Epithelial cell of prostate (primary cell): ENCODE measurements at places on chromosomes 1 and 21.

DNA sequence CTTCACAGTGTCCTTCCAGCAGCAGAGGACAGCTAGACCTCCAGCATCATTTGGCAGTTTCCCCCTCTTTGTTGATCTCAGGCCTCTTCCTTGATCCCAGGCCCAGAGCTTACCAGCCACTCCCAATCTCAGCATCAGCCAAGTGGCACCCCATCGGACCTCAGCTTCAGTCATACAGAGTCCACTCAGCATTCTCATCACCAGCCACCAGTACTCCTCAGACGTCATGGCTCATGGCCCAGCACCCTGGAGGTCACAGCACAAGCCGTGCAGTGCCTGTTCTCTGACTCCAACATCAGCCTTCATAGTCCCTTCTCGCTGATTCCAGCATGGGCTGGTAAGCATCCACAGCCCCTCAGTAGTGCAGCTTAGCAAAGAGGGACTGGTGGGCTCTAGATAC is 487.6 kb upstream of the DAB1 start:
- no peak for DNase-seq

GRCh38 chr1:35554266-35555211 is 2.7 kb downstream of the KIAA0319L start:
- no peak for DNase-seq

GRCh38 chr1:79887059-79887458 is 880.5 kb upstream of the ADGRL4 start:
- no peak for DNase-seq

DNA sequence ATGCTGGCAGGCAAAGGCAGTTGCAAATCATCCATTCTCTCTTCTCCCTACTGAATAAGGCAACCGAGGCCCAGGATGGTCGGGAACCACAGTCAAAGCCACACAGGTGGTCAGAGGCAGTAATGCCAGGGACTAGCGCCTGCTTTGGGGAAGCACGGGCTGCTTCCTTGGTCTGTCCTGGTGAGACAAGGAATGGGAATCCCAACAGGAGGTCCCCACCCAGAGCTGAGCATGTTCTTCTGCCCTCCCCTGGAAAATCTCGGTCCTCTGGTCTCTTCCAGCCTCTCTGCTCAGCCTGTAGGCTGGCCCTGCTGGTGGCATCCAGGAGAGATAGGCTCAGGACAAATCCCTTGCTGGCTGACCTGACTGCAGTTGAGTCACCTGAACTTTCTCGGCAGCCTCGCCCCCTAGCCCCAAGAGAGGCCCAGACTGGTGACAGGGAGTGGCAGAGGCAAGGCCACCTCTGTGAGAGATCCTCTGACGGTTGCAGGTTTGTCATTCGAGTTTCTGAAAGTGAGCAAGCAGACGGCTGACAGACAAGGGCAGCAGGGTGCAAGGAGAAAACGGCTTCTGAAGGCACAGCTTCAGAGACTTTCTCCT is 5.8 kb downstream of the OLIG1 start:
- no peak for DNase-seq

DNA sequence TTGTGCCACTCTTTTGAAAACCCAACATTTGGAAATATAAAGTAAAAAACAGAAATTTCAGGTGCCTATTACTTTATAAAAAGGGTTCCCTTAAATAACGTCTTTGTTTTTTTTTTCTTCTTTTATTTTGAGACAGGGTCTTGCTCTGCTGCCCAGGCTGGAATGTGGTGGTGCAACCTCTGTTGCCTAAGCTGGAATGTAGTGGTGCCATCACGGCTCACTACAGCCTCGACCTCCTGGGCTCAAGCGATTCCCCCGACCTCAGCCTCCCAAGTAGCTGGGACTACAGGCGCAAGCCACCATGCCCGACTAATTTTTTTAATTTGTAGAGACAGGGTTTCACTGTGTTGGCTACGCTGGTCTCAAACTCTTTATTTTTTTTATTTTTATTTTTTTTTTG is 110.2 kb upstream of the HNRNPU start:
- DNase-seq, result no peak

DNA sequence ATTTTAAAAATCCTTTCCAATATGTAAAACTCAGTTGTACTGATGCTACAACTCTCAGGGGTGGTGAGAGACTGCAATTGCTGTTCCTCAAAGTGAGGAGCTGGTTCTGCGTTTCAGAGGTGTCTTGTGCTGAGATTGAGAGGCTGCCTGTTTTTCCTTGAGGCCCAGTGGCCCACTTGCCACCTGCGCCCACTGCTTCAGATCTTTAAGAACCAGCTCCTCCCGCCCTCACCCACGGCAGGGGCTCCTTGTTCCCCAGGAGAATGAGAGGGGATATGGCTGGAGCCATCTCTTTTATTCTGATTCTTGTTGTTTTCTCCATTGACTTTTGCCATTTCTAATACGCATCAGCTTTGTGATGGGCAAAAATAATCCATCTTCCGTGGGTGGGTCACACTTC is 45.5 kb downstream of the EVA1C start:
- DNase-seq, result no peak

DNA sequence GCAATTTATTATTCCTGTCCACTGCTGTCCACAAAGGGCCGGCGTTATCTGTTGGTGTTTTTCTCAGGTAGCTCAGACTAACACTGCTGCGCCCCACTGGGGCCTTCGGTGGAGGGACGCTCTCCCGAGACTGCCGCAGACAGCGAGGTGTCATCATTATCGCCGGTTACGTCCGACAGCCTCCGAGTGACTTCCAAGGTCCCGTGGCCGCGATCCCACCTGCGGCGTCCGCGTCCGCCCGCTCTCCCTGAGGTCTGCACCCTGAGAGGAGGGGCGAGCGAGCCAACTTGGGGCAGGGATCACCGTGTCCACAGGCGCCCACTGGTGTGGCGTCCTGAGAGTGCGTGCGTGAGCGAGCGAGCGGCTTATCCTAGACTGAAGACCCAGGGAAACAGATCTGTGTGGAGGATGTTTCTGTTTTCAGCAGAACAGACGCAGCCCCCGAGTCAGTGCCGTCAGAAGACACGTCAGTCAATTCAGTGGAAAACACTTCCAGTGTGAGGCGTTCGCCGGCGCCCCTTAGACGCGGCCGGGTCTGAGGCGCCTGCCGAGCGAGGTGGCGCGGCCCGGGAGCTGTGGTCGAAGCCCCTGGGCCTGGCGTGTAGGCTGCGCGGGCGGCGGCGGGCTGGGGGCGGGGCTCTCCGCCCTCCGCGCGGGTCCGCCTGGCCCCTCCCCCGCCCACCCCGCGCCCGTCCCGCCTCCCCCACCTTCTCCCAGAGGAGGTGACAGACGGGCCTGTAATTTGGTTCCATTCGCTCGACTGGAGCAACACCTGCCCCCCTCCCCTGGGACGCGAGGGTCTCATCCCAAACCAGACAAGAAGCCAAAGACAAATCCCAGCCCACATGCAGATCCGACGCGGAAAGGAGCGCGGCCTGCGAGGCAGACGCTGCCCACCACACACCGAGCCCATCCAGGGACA is 12.6 kb downstream of the NHLH2 start:
- no peak for DNase-seq

DNA sequence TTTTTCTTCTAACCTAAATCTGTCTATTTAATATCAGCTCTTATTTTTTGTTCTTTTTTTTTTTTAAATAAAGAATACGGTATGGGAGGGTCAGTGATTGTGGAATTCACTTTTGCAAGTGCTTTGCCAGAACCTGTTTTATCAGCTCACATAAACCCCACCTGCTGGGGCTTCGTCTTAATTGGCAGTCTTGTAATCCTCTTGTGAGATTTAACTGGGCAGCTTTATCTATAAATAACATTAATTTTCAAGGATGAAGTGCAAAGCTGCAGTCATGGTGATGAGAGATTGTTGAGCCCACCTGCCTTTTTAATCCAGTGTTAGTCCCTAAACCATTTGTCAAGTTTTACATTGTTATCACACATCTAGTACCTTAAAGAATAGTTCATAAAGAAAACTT is 18.2 kb upstream of the PDC start:
- no peak for DNase-seq

- DNase-seq, result no peak
Observed at GRCh38 chr1:88239205-88239604, 444.9 kb upstream of the PKN2 start.

DNA sequence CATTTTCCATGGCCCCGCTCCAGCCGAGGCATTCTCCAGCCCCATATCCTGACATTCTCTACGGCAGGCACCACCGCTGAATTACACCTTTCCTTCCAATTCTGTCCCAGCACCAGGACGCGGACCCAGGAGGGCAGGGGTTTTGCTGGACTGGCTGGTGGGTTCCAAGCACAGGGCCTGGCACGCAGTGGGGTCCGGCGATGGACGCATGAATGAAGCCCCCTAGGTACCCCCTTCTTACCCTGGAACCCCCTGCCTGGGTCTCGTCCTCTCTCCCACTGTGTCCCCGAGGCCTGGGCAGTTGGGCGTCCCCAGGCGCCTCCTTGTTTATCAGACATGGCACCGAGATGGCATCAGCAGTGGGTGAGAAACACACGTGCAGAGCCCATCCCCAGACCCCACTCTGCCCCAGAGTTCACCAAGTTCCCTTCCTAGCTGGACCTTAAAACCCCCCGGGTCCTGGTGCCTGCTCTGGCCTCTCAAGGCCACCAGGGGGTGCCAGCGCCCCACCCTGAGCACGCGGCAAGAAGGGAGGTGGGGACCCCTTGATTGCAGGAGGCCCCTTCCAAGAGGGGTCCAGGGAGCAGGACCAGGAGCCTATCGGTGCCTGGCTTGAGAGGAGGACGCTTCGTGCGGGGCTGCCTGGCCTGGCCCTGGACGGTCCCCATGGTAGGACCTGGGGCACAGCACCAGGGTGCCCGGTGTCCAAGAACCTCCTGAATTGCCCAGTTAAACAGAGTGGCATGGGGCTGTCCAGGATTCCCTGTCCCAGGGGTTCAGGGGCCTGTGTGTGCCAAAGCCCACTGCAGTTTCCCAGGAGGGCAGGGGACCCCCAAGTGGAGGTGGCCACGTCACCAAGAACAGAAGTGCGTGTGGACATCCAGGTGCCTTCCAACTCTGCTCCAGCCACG is 46.1 kb downstream of the MEGF6 start:
- DNase-seq, result no peak

DNA sequence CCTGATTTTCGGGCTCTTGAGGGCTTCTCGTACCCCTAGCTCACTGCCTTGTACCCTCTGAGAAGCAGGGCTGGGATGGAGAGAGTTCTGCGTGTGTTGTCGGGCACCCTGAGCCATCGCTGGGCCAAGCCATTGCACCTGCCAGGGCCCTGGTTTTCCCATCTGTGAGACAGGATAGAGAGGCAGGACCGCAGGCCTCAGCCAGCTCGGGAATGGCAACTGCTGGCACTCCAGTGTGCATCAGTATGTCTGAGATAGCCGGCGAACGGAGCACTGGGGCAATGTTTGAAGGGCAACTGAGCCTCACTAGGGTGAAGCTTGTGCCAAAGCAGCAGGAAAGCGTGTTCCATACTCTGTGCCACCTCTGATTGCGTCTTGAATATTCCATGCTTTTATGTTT is 66.9 kb downstream of the TENT5C start:
- no peak for DNase-seq
